Renal cortex interstitium (tissue), 15 donors: ENCODE measurements at places on chromosomes 1 and 21. TPM values are rescaled to one million over a fixed set of nuclear protein-coding genes. Genes with fewer than 3 reads are reported as not detected.

DNA sequence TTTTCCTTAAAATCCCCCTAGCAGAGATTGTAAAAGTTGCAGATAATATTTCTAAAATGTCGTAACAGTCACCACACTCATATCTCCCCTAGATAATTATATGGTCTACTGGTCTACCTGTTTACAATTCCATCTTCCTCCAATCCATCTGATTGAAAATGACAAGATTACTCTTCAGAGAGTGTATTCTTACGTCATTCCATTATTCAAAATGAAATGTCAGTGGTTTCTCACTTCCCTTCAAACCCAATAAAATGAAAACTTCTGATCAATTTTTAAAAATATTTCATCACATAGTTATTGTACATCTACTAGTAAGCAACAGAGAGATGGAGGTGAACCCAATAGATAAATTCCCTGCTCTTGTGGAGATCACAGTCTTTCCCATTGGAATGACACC is 202.2 kb upstream of the C8B start:
- no peak for DNase-seq

- no peak for DNase-seq
These were observed 298.2 kb upstream of the LRRC7 start for GRCh38 chr1:69269491-69269890.

GRCh38 chr1:14182856-14183255 is 415.6 kb upstream of the KAZN start:
- DNase-seq: no peak

DNA sequence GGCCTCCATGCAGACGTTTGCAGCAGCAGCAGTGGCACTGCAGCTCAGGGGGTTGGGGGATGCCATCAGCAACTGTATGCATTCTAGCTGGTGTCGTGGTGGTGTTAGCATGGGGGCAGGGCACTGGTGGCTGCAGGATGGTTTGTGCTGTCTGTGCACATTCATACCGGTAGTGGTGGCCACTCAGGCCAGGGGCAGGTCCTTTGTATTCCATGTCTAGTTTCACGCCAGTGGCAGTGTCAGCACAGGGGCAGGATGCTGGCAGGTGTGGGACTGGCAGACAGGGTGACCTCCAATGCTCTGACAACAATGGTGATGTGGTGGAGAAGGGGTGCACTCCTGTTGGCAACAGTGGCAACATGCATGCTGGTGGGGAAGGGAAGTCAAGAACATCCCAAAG is 194.2 kb upstream of the LRRC7 start:
- DNase-seq: no peak

- DNase-seq: no peak
These were observed 1.1 kb upstream of the LCK start for GRCh38 chr1:32249831-32250525.

- DNase-seq: no peak
These were observed 5.6 kb upstream of the YRDC start for GRCh38 chr1:37813529-37814145.

- DNase-seq: no peak
These were observed 89.5 kb downstream of the SCMH1 start for GRCh38 chr1:41152622-41153044.

GRCh38 chr1:180144659-180145357 is 9.9 kb upstream of the QSOX1 start:
- DNase-seq: no peak

- no peak for DNase-seq
These were observed 655 bp upstream of the KIRREL1 start for GRCh38 chr1:157992833-157993146.

- DNase-seq: no peak
These were observed 428.2 kb downstream of the MRPL39 start for GRCh38 chr21:25179116-25179515.

GRCh38 chr1:247212627-247213617 is 41.1 kb upstream of the ZNF124 start:
- DNase-seq: no peak

OR2L3 gene
- polyA plus RNA-seq: not detected

KLF17 gene
- 0.05 TPM for polyA plus RNA-seq

MCOLN2 gene
- 0.93 TPM for polyA plus RNA-seq

RAB42 gene
- 3.1 TPM for polyA plus RNA-seq

SPRR2F gene
- not detected for polyA plus RNA-seq
